ENCODE measurements at places on chromosomes 5 and 9. TPM values are rescaled to one million over a fixed set of nuclear protein-coding genes. Genes with fewer than 3 reads are reported as not detected.

GRCh38 chr9:93447655-93448054 lies 3.8 kb upstream of the FAM120A start:
- no peak for DNase-seq

GRCh38 chr9:108972626-108973209 lies 38.5 kb downstream of the ABITRAM start:
- DNase-seq: no peak

GRCh38 chr5:118228489-118228888 lies 759.9 kb downstream of the DTWD2 start:
- no peak for DNase-seq

- DNase-seq: no peak
These were observed 146.5 kb downstream of the UNC13B start for GRCh38 chr9:35308316-35308715.

GRCh38 chr5:131252824-131253171 lies 11.1 kb upstream of the CDC42SE2 start:
- DNase-seq: peak; percentile 81

DNA sequence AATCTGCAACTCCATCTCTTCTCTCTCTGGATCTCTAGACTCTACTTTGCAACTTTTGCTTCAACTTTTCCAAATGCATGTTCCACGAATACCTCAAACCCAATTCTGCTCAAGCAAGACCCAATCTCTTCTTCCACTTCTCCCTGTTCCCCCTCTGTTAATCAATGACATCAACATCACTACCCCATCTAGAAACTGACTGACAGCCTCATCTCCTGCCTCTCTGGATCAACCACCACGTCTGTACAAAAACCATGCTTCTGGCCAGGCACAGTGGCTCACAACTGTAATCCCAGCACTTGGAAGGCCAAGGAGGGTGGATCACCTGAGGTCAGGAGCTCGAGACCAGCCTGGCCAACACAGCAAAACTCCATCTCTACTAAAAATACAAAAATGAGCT lies 12.2 kb downstream of the GLDC start:
- no peak for DNase-seq

DNA sequence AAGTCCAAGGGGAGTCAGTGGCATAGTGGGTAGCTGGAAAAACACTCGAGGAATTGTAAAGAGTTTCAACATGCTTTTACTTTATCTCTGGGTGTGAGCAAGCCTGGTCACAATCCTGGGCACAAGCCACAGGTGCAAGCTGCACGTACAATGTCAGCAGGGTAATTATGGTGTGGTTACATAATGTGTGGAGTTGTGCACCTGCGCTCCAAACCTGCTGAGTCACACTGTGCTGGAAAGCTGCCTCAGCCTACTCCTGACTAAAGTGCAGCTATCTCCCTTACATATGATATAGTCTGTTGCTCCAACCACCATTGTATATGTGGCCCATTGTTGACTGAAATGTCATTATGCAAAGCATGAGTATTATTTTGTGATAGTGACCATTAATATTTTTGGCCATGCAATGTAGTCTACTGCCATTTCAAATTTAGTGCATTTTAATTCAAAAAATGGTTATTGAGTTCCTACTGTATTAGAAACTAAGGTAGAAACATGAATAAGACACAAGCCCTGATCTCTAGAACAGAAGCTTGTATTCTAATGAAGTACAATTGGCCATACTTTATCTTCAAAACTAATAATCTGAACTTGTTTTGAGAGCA lies 160.9 kb upstream of the SLC30A5 start:
- peak; percentile 14 for DNase-seq

- no peak for DNase-seq
These were observed 169.3 kb downstream of the SEMA5A start for GRCh38 chr5:9376363-9377117.

DNA sequence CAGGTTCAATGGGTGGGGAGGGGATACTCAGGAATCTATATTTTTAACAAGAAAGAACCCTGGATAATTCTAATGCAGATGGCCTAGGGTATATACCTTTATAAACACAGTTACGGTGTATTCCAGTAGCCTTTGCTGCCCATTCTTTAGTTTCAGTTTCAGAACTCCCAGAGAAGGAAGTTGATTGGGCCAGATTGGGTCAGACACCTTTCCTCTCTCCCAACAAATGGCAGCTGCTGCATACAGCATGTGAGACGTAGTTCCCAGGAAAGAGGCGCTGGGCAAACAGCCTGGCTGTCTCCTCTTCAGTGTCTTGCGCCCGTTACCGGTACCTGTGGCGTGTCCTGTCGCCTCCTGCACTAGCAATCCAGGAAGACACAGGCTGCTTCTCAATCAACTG lies 20.4 kb downstream of the ACO1 start:
- DNase-seq: no peak

- no peak for DNase-seq
These were observed 56.5 kb downstream of the SLC22A5 start for GRCh38 chr5:132425975-132426524.

GRCh38 chr9:134960701-134961181 lies 43.0 kb upstream of the FCN1 start:
- no peak for DNase-seq

GRCh38 chr9:133892193-133892920 lies 99.8 kb downstream of the VAV2 start:
- DNase-seq: no peak

Gene GPR21
- polyA plus RNA-seq: not detected

Gene CCDC192
- not detected for polyA plus RNA-seq

Gene CCNO
- polyA plus RNA-seq: not detected

Gene IL5
- polyA plus RNA-seq: not detected

Gene CBY3
- polyA plus RNA-seq: not detected

Gene HTR4
- not detected for polyA plus RNA-seq

Gene FOXD4L3
- not detected for polyA plus RNA-seq

Gene ARL14EPL
- polyA plus RNA-seq: not detected

Data from naive B cell (primary cell).